SK-N-SH (cell line): ENCODE measurements at places on chromosomes 12 and 14. TPM values are rescaled to one million over a fixed set of nuclear protein-coding genes. Genes with fewer than 3 reads are reported as not detected.

DNA sequence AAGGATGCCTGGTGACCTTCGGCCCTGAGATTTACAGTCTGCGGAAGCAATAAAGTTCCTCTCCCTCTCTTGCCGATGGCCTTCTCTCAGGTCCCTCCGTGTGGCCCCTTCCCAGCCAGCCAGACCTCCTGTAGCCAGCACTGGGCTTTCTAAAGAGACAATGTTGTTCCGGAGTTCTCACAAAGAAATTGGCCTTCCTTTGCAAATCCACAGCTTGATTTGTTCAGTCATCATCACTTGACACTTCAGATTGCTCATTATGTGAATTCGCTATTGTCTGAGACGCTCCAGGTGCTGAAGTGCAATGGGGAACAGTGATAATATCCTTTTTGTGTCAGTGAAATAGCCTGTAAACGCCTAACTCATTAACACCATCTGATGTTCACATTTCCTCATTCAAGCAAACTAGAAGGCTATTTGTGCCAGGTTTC is 43.7 kb upstream of the GPHB5 start:
- DNase-seq, result no peak

DNA sequence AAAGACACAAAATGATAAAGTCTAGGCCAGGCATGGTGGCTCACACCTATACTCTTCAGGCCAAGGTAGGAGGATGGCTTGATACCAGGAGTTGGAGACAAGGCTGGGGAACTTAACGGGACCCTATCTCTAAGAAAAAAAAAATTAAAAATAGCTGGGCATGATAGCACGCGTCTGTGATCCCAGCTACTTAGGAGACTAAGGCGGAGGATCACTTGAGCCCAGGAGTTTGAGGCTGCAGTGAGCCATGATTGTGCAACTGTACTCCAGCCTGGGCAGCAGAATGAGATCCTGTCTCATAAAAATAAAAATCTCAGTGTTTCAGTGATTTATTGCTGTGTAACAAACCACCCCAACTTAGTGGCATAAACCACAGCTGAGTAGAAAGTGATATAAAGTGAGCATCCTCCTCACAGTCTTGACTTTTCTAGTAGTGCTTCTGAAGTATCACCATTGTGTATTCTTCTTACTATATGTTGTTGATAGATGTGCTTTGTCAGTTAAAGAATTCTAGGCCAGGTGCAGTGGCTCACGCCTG is 10.6 kb upstream of the ATF1 start:
- DNase-seq, result no peak

DNA sequence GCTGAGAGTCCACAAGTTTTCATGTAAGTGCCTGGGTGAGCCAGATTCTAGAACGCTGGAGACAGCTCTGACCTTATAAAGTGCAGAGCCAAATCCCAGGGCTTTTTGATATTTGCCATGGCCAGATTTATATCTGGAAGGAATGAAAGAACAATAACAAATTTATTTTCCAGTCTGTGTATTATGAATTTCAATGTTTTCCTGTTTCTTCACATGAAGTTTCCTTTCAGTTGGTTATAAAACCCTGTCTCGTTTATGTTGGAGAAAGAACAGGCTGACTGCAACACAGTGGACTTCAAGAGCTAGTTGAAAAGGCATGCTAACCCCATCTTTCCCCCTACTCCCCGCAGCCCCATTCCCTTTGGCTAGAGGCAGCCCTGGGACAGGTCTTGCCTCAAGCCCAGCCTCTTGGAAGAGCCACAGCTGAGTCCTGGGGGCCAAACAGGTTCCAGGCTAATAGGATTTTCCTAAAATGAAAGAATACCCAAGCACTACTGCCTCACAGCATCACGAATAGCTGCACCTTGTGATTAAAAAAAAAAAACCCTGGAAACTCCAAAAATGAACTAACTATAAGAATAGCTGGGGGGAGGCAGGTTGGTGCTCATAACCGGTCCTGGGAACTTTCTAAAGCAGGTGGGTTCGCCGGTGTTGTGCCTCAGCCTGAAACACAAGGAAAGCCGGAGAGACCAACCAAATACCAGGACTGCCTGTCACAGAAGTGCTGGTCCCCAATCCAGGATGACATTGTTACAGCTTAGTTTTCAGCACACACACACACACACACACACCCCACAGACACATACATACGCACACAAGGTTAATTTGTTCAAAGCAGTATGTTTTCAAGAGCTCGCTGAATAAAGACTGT is 1.5 kb downstream of the FBLN5 start:
- no peak for DNase-seq

KCNK10 gene
- polyA plus RNA-seq, result not detected in 2 replicates

PSEN1 gene
- 9.0 and 9.2 TPM in 2 replicates for polyA plus RNA-seq

DNA sequence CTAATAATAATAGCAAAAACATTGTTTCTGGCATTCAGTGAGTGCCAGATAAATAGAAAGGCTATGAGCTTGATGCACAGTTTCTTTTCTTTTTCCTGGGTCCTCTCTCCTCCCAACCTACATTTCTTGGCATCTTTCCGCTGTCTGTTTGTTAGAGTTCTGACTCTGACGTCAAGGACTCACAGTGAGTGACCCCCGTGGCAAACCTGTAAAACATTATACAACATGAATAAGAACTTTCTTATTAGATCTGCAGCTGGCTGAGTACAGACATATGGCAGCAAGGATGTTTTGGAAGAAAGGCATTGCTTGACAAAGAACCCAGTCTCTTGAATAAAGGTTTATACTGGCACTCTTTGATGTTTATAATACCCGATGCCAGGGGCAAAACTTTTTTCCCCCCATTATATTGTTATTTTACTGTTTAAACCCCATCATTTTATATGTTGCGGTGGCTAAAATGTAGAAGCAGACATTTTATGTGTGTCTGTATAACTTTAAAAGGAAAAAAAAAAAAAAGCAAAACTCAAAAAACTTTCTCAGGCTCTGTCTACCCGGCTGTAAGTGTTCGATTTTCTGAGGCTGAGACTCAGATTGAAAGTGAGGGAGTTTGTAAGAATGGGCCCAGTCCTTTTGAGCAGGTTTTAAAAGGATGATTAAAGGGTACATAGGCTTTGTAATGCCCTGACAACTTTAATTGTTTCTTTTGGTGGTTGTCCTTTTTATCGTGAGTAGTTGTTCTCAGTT is 159.3 kb downstream of the PDE3A start:
- no peak for DNase-seq

DNA sequence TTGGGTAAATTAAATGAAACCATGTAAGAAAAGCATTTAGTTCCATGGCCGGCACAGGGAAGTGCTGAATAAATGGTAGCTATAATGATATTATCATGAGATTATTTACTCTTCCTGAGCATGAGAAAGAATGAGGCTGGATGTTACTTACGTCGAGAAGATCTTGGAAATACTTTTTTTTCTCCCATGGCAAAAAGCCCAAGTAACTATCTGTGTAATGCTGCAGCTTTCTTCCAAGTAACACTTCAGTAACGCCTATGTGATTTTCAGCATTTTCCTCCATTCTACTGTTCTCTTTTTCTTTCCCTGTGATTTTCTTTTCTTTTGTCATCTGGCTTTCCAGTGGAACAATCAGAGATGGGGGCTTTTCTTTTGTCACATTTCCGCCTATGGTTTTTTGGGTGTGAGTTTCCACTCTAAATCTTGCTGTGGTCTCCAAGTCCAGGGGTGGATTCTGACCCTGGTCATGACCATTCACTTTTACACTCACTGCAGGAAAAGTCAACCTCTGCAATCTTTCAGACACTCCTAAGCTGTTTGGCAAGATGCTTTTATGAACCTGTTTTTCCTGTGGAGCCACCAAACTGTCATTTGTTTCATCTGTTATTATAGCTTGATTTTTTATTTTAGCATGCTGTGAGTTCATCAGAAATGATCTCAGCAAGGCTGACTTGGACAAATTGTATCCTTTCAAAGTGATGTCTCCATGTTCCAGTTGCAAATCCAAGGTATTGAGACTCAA is 25.0 kb upstream of the SYCP3 start:
- no peak for DNase-seq

CLEC2B gene
- polyA plus RNA-seq, result not detected in 2 replicates

PYGL gene
- 60.2 and 66.4 TPM in 2 replicates for polyA plus RNA-seq

DNA sequence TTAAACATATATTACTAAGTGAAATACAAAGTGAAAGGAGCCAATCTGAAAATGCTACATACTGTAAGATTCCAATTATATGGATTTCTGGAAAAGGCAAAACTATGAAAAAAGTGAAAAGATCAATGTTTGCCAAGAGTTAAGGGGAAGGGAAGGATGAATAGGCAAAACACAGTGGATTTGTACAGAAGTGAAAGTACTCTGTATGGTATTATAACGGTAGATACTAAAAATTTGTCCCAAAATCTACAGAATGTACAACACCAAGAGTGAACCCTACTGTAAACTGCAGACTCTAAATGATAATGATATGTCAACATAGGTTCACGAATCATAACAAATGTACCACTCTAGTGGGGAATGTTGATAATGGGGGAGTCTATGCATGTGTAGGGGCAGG is 17.8 kb downstream of the EEA1 start:
- no peak for DNase-seq

GRCh38 chr12:48350249-48351021 is at the start of gene ZNF641:
ZNF641 (minus strand) TSS chr12:48350919; CDS start chr12:48348090, 2,829 bp downstream.
- DNase-seq, result peak; percentile 92

BMP4 gene
- polyA plus RNA-seq, result not detected in 2 replicates

GRCh38 chr14:22481546-22481945 is 107.5 kb downstream of the DAD1 start:
- DNase-seq, result no peak

GRCh38 chr12:98465950-98466602 is 49.3 kb upstream of the TMPO start:
- no peak for DNase-seq

DNA sequence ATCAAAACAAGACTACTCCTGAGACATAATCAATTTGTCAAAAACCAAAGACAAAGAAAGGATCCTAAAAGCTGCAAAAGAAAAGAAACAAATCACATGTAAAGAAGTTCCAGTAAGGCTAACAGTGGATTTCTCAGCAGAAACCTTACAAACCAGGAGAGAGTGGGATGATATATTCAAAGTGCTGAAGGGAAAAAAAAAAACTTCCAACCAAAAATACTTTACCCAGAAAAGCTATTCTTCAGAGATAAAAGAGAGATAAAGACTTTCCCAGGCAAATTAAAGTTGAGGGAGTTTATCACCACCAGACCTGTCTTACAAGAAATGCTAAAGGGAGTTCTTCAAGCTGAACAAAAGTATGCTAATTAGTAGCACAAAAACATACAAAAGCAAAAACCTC is 91.9 kb upstream of the PPP2R5C start:
- no peak for DNase-seq

DNA sequence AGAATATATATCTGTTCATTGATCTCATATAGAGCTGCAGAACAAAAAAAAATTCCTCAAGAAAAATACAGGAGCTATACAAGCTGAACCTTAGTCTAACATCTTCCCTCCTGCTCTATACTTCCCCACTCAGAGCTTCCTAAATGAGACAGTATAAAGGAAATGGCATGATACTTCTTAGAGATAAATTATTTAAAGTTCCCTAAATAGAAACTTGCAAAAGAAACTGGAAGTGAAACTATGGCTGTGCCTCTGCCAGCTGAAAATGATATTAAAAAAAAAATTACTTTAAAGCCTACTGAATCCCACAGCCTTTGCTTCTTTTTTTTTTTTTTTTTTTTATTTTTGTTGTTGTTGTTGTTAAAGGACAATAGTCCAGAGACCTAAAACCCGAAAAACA is 11.6 kb upstream of the NEK9 start:
- no peak for DNase-seq

DNA sequence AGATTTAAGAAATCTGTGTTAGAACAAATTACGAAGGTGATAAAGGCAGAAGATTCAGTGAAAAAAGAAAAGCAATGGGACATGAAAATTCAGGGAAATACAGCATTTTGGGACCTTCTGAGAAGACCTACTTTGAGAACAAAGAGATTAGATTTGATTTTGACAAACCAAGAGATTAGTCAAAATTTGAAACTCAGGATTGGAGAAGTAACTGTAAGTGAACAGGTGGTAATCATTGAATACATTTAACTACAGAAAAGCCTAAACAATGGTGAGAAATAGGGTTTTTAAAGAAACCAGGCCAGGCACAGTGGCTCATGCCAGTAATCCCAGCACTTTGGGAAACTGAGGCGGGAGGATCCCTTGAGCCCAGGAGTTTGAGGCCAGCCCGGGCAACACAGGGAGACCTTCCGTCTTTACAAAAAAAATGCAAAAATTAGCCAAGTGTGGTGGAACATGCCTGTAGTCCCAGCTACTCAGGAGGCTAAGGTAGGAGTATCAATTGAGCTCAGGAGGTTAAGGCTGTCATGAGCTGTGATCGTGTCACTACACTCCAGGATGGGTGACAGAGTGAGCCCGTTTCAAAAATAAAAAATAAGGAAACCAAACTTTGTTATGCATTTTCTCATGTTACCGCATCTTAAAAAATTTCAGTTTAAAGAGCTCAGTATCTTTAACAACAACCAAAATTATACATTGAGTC is 8.9 kb upstream of the SAV1 start:
- no peak for DNase-seq

DNA sequence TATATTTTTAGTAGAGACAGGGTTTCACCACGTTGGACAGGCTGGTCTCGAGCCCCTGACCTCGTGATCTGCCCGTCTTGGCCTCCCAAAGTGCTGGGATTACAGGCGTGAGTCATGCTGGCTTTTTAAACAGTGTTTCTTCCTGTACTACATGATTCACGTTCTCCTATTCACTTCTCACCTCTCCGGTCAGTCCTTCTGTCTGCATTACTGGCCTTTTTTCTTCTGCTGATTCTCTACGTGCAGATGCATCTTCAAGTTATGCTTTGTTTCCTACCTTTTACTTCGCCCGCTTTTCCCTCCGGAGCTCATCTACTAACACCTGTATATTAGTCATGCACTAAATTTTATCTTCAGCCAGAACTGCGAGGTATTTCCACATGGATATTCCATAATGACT is 296.2 kb upstream of the FLRT2 start:
- no peak for DNase-seq

ANKS1B gene
- 1.8 and 2.3 TPM in 2 replicates for polyA plus RNA-seq

ACOT4 gene
- polyA plus RNA-seq, result 0.12 and 0.13 TPM in 2 replicates

- DNase-seq, result no peak
Observed at GRCh38 chr12:132672116-132672515, 15.0 kb downstream of the POLE start.

- DNase-seq, result peak; percentile 16
Observed at GRCh38 chr12:87866578-87867292, 162.5 kb downstream of the C12orf50 start.

- no peak for DNase-seq
Observed at GRCh38 chr12:112973818-112974231, 4.5 kb upstream of the OAS2 start.

DNA sequence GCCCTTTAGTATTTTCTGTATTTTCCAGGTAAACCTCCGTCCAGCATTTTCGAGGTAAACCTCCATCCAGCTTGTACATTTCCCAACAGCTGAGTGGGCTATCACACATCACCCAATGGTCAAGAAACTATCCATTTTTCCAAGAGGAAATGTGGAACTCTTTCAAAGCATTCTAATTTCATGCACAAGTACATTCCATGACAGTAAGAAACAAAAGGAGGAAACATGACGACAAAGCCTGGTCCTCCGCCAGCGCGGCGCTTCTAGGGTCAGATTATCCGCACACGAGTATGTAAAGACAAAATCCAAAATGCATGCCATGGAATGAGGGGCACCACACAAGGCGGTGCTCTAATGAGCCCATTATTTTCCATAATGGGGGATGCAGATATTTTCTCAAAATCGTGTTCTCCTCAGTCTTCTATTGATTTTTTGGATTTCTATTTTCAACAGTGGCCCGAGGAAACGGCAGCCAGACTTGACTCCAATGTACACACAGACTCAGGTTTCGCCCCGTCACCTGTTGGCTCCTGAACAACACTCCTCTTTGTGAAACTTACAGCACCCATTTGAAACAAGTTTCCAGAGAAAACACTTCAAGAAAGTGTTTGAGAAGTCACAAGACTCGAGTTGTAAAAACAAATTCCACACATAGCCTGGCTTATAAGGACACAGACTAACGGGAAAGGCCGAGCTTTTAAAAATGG is 107.4 kb downstream of the PRICKLE1 start:
- DNase-seq, result no peak

GRCh38 chr14:73896521-73896920 is 9.9 kb downstream of the ZNF410 start:
- no peak for DNase-seq
